ENCODE measurements at places on chromosomes 5 and 9. TPM values are rescaled to one million over a fixed set of nuclear protein-coding genes. Genes with fewer than 3 reads are reported as not detected.

GRCh38 chr5:157491471-157491995 lies 31.5 kb downstream of the NIPAL4 start:
- DNase-seq: no peak

GRCh38 chr9:20832775-20833174 lies 148.7 kb downstream of the FOCAD start:
- DNase-seq: no peak

GRCh38 chr9:136978073-136978864 lies 965 bp downstream of the PTGDS start:
- DNase-seq: no peak

DNA sequence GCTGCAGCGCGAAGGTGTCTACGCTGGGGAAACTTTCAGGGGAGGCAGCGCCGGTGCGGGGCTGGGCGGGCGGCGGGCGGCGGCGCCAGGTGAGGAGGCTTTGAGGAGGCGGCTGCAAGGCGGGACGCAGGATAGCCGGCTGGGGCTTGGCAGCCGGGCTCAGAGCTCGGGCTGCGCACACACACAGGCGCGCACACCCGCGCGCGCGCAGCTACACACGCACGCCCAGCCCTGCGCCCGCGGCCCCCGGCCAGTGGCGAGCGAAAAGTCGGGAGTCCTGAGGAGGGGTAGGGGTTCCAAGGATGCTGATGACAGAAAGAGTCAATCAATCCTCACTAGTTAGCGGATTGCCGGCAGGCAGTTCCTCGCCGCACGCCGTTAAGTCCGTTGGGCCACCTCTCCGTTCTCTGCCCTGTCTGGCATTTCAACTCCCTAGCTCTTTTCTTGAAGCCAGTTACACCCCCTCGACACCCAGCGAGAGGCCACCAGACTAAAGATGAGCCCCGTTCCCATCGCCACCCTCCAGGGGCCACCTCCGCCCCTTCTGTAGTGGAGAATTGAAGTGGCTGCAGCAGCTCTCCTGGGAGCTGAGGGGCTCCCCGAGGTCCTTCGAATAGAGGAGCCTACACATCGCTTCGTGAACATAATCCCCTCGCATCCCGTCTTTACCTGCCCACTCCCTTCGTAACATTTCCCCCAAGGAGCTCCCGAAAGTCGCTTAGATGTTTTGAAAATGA lies 1640.3 kb upstream of the C9orf72 start:
- DNase-seq: no peak

DOCK8 gene
- total RNA-seq: 28.4 TPM

IL31RA gene
- total RNA-seq: not detected

STKLD1 gene
- total RNA-seq: not detected

LAMC3 gene
- 1.9 TPM for total RNA-seq
